ENCODE measurements at places on chromosomes 4 and X. TPM values are rescaled to one million over a fixed set of nuclear protein-coding genes. Genes with fewer than 3 reads are reported as not detected.

PCDH18 gene
- total RNA-seq: 0.06 TPM

CCDC120 gene
- 5.9 TPM for total RNA-seq

FRAS1 gene
- total RNA-seq: not detected

CCDC110 gene
- not detected for total RNA-seq

CFP gene
- 25.9 TPM for total RNA-seq

SEPTIN6 gene
- 329 TPM for total RNA-seq

AVPR2 gene
- not detected for total RNA-seq

MAGEB1 gene
- not detected for total RNA-seq

CENPVL1 gene
- total RNA-seq: not detected

ETNPPL gene
- total RNA-seq: not detected

IBSP gene
- total RNA-seq: not detected

GPC4 gene
- total RNA-seq: not detected

SHOX gene
- total RNA-seq: not detected

TMPRSS11A gene
- not detected for total RNA-seq

MRPL1 gene
- 33.6 TPM for total RNA-seq

VEGFC gene
- total RNA-seq: not detected

MSANTD1 gene
- total RNA-seq: 0.94 TPM

PPP1R2C gene
- total RNA-seq: not detected

TLR3 gene
- total RNA-seq: 1.7 TPM

PDLIM3 gene
- total RNA-seq: not detected

CT47C1 gene
- not detected for total RNA-seq
